Hippocampal formation (tissue), 2 donors: ENCODE measurements at places on chromosomes 2 and 18.

DNA sequence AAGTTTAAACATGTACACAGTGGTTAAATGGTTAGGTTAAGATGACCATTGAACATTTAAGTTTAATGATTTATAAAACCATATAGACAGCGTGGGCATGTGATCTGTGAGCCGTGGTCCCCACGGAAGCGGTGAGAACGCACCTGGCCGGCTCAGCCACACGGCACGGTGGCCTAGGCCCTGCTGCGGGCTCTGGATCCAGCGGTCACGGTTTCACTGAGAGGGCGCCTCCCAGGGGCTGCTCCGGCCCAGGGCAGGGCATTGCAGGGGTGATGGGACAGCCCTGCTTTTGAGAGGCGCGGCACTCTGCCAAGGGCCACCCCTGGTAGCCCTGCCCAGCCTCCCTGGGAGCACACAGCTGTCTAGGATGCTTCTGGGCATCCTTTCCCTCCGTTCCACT lies 124.9 kb downstream of the RGPD3 start:
- no peak for DNase-seq

DNA sequence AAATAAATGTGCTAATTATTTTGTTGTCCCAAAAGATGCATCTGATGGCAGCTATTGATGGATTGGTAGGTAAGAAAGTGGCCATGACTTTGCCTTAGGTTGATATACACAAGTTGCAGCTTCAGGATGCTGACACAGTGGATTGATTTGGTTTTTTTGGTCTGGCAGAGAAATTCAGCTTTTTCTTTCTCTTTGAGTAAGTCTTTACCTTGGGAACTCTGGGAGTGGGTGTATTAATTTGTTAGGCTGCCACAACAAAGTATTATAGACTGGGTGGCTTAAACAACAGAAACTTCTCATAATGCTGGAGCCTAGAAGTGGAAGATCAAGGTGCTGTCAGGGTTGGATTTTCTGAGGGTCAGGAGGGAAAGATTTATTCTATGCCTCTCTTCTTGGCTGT lies 19.8 kb upstream of the ICOS start:
- DNase-seq, result no peak

DNA sequence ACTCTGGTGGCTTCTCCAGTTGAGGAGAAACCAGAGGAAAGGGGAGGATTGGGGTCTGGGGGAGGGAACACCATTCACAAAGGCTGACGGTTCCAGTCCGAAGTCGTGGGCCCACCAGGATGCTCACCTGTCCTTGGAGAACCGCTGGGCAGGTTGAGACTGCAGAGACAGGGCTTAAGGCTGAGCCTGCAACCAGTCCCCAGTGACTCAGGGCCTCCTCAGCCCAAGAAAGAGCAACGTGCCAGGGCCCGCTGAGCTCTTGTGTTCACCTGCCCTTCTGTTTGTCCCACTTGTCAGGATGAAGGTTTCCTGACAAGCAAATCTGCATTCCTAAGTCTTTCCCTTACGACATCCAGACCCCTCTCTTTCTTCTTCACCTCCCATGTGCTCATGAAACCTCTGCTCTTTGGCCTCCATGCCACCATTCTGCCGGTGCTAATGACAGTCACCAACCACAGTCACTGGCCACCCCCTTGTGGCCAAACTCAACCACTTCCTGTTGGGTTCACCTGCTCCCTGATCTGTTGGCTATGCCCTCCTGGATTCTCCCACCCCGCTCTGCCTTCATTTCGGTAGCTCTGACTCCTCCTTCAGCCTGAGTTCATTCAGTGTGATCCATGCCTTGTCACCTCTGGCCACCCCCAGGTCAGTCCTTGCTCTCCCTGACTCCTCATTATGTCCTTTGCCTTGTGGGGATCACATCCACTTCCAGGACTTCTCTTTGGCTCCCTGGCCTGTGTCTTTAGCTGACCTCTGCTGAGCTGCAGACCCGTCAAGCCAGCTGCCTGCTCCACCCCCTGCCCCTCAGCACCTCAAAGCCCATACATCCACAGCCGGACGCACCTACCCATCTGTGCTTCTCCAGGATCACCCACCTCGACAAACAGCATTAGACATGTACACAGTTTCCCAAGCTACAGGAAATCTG lies 17.6 kb downstream of the EMX1 start:
- DNase-seq, result no peak

- no peak for DNase-seq
Observed at GRCh38 chr18:8841781-8842485, 136.6 kb downstream of the MTCL1 start.

GRCh38 chr2:148954536-148954935 lies 79.5 kb downstream of the KIF5C start:
- no peak for DNase-seq

DNA sequence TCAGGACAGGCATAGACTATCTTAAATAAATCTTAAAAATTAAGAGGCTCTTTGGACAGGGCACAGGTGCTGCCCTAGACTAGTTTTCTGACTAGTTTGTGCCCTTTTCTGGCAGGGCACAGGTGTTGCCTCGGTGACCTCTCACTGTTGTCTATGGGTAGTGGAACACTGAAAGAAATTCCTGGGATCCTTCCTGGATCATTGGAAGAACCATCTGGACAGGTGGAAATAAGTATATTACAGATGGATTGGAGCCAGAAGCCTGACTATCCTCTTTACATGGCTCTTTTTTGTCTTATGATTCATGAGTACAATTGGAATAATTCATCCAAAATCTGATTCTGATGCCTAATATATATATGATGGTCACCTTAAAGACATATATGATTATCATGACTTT lies 286.6 kb downstream of the RIT2 start:
- DNase-seq, result no peak

DNA sequence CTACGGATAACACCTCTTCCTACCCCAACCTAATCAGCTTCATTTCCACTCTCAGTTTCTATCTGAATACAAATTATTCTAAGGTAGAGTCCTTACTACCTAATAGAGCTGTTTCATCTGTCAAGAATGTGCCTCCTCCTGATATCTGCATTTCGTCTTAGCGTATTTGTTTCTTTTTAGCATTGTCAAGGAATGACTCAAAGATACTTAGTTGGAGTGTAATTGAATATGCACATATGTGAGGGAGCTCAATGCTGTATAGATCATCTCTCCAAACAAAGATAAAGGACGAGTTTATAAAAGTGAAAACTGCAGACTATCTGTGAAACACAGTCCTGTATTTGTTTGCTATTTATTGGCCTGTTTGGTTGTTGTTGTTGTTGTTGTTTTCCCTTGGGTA lies 2059.4 kb upstream of the CELF4 start:
- no peak for DNase-seq

- DNase-seq, result no peak
Observed at GRCh38 chr2:98335271-98335670, 11.0 kb upstream of the CNGA3 start.

DNA sequence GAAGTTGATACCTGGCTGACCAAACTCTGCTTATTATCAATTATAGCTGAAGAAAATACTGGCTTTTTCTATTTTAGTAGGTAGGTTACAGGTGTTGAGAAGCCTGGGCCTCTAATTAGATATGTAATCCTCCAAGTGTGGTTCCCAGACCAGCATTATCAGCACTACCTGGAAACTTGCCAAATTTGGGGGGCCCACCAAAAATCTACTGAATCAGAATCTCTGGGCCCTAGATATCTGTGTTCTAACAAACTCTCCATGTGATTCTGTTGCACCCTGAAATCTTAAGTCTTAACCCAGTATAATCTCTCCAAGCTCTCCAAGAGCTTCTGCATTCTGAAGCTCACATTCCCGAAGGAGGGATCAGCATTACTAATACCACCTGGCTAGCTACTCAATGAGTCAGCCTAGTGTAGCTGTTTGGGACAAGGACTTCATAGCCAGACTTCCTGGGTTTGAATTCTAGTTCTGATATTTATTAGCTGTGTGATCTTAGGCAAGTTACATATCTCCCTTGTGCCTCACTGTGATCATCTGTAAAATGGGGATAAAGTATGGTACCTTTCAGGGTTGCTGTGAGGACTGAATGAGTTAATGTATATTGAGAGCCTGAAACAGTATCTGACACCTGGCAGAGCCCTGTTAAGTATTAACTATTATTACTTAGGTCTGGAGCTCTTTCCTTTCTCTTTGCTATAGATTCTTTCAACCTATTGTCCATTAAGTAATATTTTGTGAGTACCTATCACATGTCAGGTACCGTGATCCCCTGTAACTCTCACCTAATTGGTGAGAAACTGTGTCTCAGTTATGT lies 94.1 kb upstream of the CD302 start:
- DNase-seq, result no peak

DNA sequence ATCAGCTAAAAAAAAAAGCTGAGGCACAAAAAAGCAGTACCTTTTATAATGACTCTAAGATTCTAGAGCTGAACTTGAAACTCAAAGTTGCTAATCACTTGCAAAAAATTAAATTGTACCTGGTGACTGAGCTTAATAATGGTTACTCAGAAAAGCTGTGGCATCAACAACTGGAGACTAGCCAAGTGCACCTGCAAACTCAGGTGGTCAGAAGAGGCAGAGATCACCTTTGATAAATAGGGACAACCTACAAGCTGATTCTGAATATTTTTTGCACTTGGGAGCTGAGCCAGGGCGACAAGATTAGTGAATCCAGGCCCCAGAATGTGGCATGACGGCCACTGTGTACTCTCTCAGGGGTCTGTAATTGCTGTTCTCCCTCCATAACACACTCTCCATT lies 3.0 kb downstream of the ABHD3 start:
- DNase-seq, result no peak

GRCh38 chr2:168775837-168776236 lies 26.6 kb upstream of the NOSTRIN start:
- no peak for DNase-seq

GRCh38 chr2:68742626-68743415 lies 8.2 kb downstream of the ARHGAP25 start:
- DNase-seq, result no peak

DNA sequence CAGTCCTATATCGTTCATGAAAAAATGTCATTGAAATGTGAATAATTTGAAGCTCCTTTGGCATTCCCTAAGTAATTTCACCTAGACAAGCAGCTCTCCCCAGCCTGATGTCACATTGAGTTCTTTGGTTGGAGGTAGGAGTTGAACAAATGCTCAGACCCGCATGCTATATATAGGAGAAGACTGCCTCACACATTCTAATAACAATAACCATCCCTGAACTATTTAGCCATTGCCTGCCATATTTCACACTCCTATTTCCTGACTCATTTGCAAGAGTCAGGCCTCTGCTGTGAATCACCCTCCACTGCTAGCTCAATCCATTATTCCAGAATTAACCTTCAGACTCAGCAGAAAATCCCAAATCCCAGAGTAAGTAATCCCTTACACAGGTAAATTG lies 256.6 kb upstream of the ACVR2A start:
- no peak for DNase-seq

DNA sequence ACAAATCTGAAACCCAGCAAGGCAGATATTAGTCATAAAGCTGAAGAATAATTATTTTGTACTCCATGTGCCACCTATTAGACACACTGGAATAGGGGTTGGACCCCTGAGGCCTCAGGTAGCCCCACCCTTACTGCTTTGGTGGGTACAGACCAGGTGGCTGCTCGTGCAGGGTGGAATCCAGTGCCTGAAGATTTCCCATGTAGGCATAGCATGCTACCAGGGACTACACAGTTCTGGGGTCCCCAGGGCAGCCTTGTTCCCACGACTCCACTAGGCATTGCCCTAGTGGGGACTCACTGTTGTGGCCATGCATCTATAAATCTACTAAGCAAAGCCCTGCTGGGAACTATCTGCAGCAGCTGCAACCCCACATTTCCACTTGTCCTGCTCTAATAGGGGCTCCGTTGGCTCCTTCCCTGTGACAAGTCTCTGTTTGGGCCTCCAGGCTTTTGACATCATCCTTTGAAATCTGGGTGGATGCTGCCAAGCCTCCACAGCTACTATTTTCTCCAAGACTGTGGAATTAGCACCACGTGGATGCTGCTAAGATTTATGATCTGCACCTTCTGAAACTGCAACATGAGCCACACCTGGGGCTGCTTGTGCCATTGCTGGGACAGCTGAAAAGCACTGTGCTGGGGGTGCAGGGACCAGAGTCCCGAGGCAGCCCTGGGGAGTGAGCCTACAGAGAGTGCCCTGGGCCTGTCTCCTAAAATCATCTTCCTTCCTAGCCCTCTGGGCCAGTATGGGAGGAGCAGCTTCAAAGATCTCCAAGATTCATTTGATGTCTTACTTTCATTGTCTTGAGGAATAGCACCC lies 303.8 kb downstream of the FSIP2 start:
- no peak for DNase-seq

- DNase-seq, result no peak
Observed at GRCh38 chr2:196590286-196590685, 49.2 kb upstream of the CCDC150 start.

- no peak for DNase-seq
Observed at GRCh38 chr2:48968011-48968410, 186.3 kb downstream of the FSHR start.

GRCh38 chr2:184304006-184304405 lies 294.3 kb upstream of the ZNF804A start:
- DNase-seq, result no peak

GRCh38 chr2:45131587-45131986 lies 122.3 kb upstream of the SIX2 start:
- no peak for DNase-seq

DNA sequence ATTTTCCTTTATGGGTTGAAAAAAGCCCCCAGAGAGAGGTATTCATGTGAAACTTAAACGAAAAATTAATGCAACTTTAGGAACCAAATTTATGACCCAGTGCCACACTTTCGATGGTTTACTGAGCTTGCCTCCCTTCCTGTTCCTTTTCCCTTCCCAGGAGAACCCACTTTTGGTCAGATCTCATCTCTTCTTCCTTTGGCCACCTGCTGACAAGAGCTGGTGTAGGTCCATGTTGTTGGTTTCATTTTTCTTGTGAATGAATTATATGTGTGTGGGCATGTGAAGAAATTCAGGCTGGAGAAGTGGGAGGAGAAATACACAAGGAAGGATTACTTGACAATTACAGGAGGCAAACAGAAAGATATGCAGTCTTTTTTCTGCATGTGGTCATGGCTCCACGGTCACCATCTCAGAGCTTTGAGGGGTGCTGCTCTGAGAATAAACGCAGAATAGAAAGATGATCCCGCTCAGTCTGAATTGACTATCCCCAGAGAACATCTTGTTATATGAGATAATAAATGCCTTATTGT lies 111.3 kb upstream of the TCF4 start:
- DNase-seq, result no peak

DNA sequence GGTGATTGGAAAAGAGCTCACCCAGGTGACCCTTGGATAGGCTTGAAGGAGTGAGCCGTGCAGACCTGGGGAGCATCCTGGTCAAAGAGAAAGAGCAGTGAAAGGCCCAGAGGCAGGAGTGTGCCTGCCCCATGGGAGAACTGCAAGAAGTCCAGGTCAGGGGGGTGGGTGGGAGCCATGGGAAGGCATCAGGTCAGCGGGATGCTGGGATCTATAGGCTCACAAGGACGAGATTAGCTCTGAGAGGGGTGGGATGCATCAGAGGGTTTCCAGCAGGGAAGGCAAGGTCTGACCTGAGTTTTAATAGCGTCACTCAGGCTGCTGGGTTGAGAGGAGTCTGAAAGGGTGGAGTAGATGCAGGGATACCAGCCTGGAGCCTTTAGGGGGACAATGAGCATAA lies 158.6 kb downstream of the SMAD7 start:
- DNase-seq, result no peak

- DNase-seq, result no peak
Observed at GRCh38 chr2:46400016-46400415, 79.3 kb upstream of the TMEM247 start.

GRCh38 chr18:24603151-24603550 lies 142.7 kb downstream of the HRH4 start:
- DNase-seq, result no peak
